T-helper 2 cell (primary cell): ENCODE measurements at places on chromosomes 1 and 21.

- no peak for DNase-seq
Observed at GRCh38 chr21:44855572-44855971, 17.9 kb downstream of the PTTG1IP start.

DNA sequence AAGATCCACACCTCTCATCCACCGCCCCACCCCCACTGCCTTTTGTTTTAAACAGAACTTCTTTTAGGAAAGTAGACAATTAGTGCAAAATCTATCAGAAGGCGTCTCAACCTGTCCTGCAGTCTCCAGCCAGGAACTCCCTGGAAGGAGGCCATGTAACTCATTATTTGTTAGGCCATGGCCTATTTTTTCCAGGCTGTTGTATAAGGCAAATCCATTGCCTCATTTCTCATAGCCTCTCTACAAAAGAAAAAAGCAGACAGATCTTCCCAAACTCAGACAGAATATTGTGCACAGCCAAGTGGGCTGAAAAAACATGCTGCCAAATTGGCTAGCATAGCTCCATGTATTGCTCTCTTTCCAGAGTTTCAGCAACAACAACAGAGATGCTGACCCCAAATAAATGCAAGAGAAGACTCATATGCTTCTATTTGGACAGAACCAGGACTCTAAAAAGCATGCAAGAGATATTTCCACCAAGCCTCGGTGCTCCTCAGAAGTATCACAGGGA lies 770.7 kb upstream of the CXADR start:
- no peak for DNase-seq

DNA sequence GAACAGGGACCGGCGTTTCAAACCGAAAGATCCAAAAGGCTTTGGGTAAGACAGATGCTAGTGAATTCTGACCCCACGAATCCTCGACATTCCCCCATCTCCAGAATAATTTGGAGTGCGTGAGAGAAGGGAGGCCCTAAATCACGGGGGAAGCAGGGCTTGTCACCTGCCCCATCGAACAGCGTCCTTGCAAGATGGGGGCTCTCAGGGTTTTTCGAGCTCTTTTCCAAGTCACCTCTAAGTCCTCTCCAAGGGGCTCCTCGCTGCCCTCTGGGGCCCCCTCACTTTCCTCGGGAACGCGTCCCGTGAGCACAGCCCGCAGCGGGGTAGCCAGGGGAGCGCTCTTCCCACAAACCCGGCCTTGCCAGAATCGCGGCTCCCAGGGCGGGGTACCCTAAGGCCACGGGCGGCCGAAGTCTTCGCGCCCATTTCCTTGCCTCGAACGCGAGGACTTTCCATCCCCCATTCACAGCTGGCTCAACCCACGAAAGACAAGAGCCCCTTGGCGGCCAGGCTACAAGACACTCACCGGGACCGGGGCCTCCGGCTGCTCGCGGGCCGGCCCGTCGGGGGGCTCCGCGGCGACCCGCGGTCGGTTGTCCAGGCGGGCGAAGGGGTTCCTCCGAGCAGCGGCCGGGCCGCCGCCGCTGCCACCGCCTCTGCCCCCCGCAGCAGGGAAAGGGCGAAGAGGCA lies 546 bp downstream of the DONSON start:
- DNase-seq, result peak; percentile 12

GRCh38 chr1:177925006-177925405 lies 44.9 kb downstream of the SEC16B start:
- no peak for DNase-seq

- DNase-seq, result no peak
Observed at GRCh38 chr1:90394247-90394646, 322.9 kb downstream of the BARHL2 start.

DNA sequence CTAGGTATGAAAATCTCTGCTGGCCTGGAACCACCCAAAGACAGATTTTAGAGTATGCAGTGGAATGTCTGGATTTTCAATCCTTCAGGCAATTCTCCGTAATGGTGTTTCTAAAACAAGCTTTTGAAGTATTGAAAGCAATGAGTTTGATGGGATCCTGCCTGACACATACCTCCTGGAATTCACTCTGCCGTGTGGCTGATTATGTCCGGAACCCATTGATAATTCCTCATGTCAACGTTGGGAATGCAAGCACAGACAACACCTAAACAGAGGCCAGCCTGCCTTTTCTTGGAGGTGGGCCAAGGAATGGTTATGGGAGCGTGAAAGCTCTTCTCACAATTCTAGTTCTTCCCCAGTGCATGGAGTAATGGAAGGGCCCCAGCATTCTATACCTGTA lies 168.9 kb upstream of the HMCN1 start:
- no peak for DNase-seq
